Fibroblast of upper back skin (primary cell): ENCODE measurements at places on chromosomes 16 and 17.

- peak; percentile 98 for DNase-seq
Measured at GRCh38 chr17:62819511-62820221, 11.6 kb upstream of the MARCHF10 start.

- DNase-seq = no peak
Measured at GRCh38 chr16:8899709-8900317, 17.7 kb downstream of the LITAFD start.

DNA sequence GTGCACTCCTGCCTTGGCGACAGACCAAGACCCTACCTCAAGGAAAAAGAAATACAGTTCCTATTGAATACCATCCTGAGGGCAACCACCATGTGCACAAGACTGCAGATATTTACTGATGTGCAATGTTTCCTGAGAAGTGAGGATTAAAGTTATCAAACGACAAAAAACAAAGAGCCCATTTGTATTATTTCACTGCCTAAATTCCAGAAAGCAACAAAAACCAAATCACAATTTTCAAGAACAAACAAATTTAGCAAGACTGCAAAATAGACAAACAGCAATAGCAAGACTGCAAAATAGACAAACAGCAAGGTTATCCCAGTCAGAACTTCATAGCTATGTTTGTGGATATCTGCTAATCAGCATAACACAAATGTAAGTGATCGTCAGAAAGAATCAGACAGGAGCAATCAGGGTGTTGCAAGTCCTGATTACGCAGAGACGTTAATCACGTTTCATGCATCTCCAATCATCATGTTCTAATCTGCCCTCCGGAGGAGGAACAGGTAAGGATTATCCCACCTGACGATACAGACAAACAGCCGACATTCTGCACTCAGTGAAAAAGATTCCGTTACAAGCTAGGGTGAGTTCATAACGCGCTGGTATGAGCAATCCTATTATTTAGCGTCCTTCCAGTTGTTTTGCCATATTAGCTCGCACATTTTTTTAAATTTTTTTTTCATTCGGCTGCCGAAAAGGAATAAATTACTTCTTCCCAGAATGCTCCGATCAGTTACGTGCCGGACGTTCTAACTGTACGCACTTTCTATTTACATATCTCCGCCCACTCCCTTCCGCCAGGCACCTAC is 2.9 kb downstream of the TMEM107 start:
- DNase-seq = peak; percentile 99

DNA sequence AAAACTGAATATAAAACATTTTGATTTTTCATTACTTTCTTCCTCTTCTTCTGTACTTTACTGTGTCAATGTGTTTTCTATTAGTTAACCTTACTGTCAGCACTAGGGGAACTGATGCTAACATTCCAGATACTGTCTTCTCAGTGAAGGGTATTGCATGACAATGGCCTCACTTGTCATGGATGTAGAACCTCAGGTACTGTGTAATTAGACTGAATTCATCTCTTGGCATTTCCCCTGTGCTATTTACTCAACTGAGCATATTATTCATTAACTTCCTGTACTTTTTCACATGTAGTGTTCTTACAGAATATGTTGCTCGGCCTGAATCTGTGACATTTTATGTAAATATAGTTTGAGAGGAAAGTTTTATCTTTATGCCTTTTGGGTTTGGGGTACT is 237.0 kb downstream of the CA10 start:
- DNase-seq = no peak

GRCh38 chr16:47060596-47060995 is 83.1 kb downstream of the NETO2 start:
- DNase-seq = no peak

DNA sequence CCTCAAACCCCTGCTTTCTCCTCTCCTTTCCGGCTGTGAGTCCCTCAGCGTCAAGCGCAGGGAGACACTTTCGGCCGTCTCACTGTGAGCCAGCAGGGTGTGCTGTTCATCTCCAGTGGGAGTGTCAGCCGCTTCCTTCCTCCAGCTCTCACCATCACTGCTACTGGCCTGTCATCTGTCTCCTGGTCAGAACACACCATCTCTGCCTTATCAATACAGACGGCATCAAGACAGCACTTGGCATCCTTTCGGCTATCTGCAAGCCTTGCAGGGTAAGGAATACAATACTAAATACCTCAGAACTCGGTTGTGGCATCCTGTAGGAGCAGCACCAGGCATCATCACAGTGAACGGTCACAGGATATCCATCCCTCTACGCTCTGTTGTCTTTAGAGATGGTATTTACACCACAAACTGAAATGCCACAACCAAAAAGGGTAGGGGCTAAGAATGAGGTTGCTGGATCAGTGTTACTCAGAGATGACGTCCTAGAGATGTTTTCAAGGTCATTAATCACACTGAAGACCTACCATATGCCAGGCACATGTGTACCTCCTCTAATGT is 20.7 kb upstream of the CMTM4 start:
- peak; percentile 70 for DNase-seq

DNA sequence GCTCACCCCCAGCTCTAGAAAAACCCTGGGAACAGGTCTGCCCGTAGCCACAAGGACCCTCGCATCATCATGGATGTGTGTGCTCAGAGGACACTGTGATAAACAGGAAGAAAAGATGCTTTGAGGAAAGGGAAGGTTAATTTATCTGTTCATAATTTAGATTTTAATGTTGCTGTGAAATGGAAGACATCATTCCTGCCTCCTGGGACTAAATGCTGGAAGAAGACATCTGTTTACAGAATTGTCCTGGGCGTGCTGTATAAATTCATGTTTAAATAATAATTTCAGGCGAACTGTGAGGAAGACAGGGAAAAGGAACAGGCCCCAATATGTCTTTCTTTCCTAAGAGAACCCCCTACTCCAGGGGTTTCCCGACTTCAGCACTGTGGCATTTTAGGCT is 112.6 kb downstream of the SHISA6 start:
- no peak for DNase-seq

GRCh38 chr16:48597563-48598387 is 12.2 kb downstream of the N4BP1 start:
- peak; percentile 72 for DNase-seq

DNA sequence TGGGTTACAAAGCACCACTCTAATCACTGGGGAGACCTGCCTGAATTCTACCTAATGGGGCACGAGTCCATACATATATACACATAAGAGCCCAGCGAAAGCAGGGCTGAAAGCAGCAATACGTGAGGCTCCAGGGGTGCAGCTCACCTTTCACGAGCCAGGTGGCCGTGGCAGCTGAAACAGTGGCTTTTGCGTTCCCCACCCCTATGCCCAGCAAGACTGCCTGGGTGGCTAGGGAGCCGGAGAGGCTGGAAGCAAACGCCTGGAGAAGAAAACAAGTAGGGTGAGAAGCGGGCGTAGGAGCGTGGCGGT is 618 bp downstream of the RUSF1 start:
- no peak for DNase-seq
